Uterus (tissue), 4 donors: ENCODE measurements at places on chromosomes 7 and 10. TPM values are rescaled to one million over a fixed set of nuclear protein-coding genes. Genes with fewer than 3 reads are reported as not detected.

DNA sequence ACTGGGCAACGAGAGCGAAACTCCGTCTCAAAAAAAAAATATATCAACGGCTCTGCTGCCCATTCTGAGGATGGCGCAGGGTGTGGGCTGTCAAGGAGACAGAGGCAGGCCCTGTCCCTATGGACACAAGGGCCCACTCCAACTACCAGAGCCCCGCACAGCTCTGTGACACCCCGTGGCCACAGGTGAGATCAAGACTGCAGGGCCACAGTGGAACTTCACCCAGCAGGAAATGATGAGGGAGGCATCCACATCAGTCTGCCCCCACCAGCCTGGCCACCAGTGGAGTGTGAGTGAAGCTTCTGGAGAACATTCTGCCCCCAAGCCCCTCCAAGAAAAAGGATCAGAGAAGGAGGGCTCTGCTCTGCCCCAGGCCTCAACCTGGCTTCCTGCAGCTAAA, 136.7 kb downstream of the DLG5 start:
- DNase-seq: no peak

- no peak for DNase-seq
Observed at GRCh38 chr10:4020631-4021030, 235.6 kb upstream of the KLF6 start.

- DNase-seq: no peak
Observed at GRCh38 chr10:10417671-10418070, 600.0 kb upstream of the CELF2 start.

DNA sequence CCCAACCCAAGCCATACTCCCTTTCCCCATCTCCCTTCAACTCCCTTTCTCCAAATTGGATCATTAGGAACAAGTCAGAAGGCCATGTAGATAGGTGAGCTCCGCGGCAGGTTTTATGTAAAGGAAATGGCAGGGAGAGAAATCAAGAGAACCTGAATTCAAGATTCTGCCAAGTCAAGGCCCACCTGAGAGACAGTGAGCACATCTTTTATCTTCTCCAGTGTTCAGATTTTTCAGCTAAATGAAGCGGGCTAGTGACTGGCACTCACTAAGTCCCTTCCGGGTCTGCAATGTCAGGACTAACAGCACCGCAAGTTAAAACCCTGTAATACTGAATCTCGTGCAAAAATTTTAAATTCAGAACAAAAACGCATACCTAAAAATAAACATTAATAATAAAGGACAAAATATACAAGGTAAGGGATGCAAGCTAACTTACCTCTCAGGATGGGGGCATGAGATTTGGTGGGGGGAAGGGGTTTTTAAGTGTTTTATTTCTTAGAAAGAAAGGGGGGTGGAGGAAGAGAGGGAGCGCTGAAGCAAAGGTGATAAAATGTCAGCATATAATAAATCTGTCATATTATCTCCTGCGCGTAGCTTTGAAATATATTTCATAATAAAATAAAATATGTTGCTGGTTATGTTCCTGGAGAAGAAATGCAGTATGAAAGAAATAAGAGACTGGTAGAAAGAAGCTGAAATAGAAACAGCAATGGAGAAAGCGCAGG, 17.6 kb downstream of the TCAF1 start:
- DNase-seq: no peak

DNA sequence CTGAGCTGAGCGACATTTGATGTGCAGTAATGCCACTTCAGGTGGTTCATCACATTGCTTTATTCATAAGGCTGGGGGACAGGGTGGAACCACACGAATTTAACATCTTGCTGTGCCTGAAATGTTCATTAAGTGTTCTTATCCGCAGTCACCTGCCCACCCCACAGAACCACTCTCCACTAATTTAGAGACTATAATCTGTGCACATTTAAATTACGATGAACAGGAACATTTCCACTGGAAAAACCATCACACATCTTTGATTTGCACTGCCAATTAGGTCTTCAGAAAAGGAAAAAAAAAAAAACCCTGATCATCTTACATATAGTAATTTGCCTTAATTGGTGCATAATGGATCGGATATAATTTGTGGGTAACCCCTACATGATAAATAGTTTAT, 2.3 kb downstream of the CDCA7L start:
- DNase-seq: no peak

DNA sequence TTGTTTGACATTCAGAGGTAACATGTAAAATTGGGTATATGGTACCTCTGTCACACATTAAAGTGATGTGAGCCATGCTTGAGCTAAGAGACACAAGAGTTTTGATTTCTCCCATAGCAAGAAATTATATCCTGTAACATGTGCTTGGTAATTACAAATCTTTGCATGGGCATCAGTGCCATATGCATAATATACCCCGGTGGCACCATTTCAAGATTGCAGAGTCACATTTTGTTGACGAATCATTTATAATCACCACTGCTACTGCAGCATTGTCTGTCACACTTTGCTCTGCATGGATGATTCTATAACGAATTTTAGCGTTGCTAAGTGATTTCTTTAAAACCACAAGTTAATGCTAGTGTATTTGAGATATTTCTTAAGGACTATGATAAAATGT, 443.7 kb upstream of the LRRN3 start:
- no peak for DNase-seq

DNA sequence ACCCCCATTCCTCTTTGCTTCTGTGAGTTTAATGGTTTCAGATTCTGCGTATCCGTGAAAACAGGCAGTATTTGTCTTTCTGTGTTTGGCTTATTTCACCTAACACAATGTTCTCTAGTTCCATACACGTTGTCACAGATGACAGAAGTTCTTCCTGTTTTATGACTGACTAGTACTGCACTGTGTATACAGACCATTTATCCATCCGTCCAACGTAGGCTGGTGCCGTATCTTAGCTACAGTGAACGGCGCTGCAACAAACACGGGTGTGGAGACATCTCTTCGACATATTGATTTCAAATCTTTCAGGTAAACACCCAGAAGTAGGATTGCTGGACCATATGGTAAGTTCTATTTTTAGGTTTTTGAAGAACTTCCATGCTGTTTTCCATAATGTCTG, 181.7 kb downstream of the PARD3 start:
- DNase-seq: no peak

- no peak for DNase-seq
Observed at GRCh38 chr7:20545016-20545415, 70.5 kb upstream of the ABCB5 start.

DNA sequence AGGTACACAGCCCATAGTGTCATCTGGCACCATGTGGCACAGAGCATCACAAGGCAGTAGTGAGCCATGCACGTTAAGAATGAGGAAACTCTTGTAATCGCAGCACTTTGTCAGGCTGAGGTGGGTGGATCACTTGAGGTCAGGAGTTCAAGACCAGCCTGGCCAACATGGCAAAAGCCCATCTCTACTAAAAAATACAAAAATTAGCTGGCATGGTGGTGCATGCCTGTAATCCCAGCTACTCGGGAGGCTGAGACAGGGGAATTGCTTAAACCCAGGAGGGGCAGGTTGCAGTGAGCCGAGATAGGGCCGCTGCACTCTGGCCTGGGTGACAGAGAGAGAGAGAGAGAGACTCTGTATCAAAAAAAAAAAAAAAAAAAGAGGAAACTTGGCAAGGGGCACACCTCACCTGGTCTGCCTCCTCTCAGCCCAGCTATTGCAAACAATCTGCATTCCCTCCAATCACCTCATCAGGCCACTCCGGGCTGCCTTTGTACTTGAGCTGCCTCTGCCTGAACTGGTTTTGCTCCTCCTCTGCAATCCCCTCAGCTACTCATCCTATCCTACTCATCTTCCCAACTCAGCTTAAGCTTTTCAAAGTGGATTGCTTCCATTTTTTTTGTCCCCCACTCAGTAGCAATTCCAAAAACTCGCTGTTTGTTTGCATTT, 46.0 kb upstream of the OPTN start:
- DNase-seq: no peak

DNA sequence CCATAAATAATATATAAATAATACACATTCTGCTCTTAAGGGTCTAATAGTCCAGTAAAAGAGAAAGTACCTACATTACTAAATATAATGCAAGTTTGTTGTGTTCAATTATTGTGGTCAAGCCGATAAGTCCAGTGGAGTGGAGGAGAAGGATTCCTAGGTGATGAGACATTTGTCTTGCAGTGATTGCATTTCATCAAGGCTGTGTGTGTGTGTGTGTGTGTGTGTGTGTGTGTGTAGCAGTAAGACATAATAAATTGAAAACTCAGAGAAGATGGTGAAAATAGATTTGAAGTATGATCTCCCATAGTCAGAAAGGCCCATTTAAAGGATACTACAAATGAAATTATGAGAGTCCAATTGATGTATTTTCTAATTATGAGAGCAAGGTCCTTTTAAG, 192.5 kb upstream of the SEMA3C start:
- DNase-seq: no peak

GRCh38 chr7:150363370-150363769, 5.3 kb upstream of the REPIN1 start:
- DNase-seq: no peak

- DNase-seq: no peak
Observed at GRCh38 chr7:117564080-117564479, 84.3 kb downstream of the CFTR start.

INA gene
- not detected for total RNA-seq

DNA sequence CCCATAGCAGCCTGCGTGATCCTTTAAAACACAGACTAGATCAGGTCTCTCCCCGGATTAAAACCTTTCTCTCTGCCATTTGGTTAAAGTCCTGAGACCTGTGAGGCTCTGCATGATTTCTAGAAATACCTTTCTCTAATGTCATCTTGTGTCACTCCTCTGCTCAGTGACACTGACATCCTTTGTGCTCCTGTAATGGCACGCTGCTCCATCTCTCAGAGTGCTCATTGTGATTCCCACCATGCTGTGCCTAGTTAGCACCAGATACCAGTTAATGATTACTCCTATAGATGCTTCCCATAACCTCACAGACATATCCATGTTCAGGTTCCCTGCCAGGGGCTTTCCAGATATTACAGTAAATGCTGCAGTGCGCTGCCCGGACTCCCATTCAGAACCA, 11.7 kb upstream of the OR9A2 start:
- DNase-seq: no peak

HEPACAM2 gene
- total RNA-seq: not detected

- no peak for DNase-seq
Observed at GRCh38 chr10:92432596-92432995, 141.3 kb downstream of the IDE start.

GRCh38 chr7:132906193-132906835, 175.6 kb downstream of the CHCHD3 start:
- no peak for DNase-seq

GRCh38 chr10:8830876-8831275, 776.4 kb downstream of the GATA3 start:
- DNase-seq: no peak

GRCh38 chr7:3725155-3726059, 424.4 kb downstream of the SDK1 start:
- no peak for DNase-seq

DNA sequence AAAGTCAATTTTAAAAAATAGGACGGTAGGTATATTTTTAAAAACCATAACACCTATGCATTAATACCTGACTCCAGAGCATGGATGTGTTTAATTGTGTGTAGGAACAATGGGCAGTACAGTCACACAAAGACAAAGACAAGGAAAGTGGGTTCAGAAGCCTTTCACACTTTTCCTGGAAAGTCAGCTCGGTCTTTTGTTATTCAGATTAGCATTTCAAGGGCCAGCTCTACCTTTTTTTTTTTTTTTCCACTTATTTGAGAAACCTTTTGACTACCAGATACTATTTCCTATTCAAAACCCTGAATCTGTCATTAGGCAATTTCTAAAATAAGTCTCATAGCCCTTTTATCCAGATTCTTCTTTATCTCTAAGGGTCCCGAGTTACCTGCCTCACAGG, 401.9 kb downstream of the PARD3 start:
- no peak for DNase-seq

PRLHR gene
- total RNA-seq: 1.8 TPM
